ENCODE measurements at places on chromosomes 6 and 20. TPM values are rescaled to one million over a fixed set of nuclear protein-coding genes. Genes with fewer than 3 reads are reported as not detected.

GRCh38 chr20:19344341-19344740, 131.9 kb downstream of the SLC24A3 start:
- peaks cover 15% of the 10 kb centered on the region for H3K27me3 ChIP-seq
- no peak for DNase-seq
- no peaks in the 10 kb centered on the region for H3K36me3 ChIP-seq
- no peak overlapping the region for H3K27ac ChIP-seq
- no peaks in the 10 kb centered on the region for H3K4me1 ChIP-seq

GRCh38 chr6:76774781-76775384, 688.4 kb downstream of the HTR1B start:
- no peak overlapping the region for H3K27ac ChIP-seq
- no peaks in the 10 kb centered on the region for H3K36me3 ChIP-seq
- H3K4me1 ChIP-seq, result no peaks in the 10 kb centered on the region
- no peak overlapping the region for H3K4me3 ChIP-seq
- H3K27me3 ChIP-seq, result no peaks in the 10 kb centered on the region

DNA sequence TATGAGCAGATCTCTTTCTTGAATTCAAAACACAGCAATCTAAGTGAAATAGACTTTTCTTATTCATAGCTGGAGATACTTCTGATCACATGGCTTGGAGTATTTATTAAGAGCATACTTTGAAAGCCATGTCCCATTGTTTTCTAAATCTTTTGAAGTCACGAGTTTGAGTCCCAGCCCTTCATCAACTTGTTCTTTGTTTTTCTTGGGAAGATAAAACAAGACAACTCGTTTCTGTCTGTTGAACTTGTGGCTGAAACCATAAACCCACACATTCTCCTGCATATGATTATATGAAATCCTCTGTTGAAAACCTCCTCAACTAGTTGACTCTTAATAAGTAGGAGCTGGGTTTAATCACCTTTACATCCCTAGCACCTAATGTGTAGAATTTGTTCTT, 3.3 kb downstream of the RNF144B start:
- H3K36me3 ChIP-seq, result no peaks in the 10 kb centered on the region
- H3K4me3 ChIP-seq, result no peak overlapping the region
- DNase-seq, result no peak
- no peak overlapping the region for H3K27ac ChIP-seq
- H3K4me1 ChIP-seq, result peaks cover 22% of the 10 kb centered on the region
- no peaks in the 10 kb centered on the region for H3K27me3 ChIP-seq

The LIN28B gene
- total RNA-seq, result not detected

- no peak overlapping the region for H3K4me3 ChIP-seq
- H3K27me3 ChIP-seq, result peaks cover 5% of the 10 kb centered on the region
- no peak overlapping the region for H3K27ac ChIP-seq
Observed at GRCh38 chr6:21325201-21325856, 268.2 kb upstream of the SOX4 start.

DNA sequence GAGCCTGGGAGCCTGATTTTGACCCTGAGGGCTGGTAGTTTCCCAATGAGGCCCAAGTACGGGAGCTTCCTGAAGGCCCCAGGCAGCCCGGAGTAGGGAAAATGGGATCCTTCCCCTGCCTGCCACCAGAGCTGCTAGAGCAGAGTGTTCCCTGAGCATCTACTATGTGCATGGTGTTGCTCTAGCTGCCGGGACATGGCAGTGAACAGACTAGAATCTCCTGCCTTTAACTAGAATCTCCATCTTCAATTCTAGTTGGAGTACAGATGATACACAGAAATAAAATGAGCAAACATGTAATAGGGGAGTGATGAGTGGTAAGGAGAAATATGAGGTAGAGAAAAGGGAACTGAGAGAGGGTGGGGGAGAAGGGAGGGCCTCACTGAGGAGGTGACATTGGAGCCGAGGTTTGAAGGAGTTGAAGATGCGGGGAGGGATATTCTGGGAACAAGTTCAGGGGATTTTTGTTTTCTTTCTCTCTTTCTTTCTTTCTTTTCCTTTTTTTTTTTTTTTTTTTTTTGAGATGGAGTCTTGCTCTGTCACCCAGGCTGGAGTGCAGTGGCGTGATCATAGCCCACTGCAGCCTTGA, 18.5 kb downstream of the VSTM2L start:
- peaks cover 9% of the 10 kb centered on the region for H3K4me1 ChIP-seq
- no peak overlapping the region for H3K4me3 ChIP-seq
- H3K36me3 ChIP-seq, result no peaks in the 10 kb centered on the region
- DNase-seq, result no peak

DNA sequence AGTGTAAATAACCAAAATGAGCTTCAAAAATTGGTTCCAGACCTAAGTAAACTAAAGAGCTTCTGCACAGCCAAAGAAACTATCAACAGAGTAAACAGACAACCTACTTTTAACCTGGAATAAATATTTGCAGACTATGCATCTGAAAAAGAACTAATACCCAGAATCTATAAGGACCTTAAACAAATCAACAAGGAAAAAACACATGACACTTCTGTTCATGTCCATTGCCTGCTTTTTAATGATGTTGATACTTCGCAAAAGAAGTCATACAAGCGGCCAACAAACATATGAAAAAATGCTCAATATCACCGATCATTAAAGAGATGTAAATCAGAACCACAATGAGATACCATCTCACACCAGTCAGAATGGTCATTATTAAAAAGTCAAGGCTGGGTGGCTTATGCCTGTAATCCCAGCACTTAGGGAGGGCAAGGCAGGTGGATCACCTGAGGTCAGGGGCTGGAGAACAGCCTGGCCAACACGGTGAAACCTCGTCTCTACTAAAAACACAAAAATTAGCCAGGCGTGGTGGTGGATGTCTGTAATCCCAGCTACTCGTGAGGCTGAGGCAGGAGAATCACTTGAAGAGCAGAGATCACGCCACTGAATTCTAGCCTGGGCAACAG, 42.5 kb upstream of the DST start:
- no peaks in the 10 kb centered on the region for H3K36me3 ChIP-seq
- DNase-seq, result no peak
- no peak overlapping the region for H3K27ac ChIP-seq

GRCh38 chr6:16723826-16724225, 37.4 kb downstream of the ATXN1 start:
- no peak for DNase-seq
- H3K36me3 ChIP-seq, result peaks cover 15% of the 10 kb centered on the region
- H3K27ac ChIP-seq, result no peak overlapping the region
- no peak overlapping the region for H3K4me3 ChIP-seq
- peaks cover 23% of the 10 kb centered on the region for H3K4me1 ChIP-seq

The UBD gene
- not detected for total RNA-seq

- H3K27ac ChIP-seq, result no peak overlapping the region
- no peaks in the 10 kb centered on the region for H3K4me1 ChIP-seq
- H3K27me3 ChIP-seq, result no peaks in the 10 kb centered on the region
- no peak for DNase-seq
Observed at GRCh38 chr20:9551808-9552550, 37.6 kb downstream of the LAMP5 start.

- no peak overlapping the region for H3K27ac ChIP-seq
- DNase-seq, result no peak
- H3K4me3 ChIP-seq, result no peak overlapping the region
Observed at GRCh38 chr6:116136373-116136772, 10.4 kb upstream of the COL10A1 start.

- peaks cover 6% of the 10 kb centered on the region for H3K4me1 ChIP-seq
- no peaks in the 10 kb centered on the region for H3K27me3 ChIP-seq
- H3K4me3 ChIP-seq, result no peak overlapping the region
Observed at GRCh38 chr20:3603108-3603507, 60.1 kb downstream of the GFRA4 start.

DNA sequence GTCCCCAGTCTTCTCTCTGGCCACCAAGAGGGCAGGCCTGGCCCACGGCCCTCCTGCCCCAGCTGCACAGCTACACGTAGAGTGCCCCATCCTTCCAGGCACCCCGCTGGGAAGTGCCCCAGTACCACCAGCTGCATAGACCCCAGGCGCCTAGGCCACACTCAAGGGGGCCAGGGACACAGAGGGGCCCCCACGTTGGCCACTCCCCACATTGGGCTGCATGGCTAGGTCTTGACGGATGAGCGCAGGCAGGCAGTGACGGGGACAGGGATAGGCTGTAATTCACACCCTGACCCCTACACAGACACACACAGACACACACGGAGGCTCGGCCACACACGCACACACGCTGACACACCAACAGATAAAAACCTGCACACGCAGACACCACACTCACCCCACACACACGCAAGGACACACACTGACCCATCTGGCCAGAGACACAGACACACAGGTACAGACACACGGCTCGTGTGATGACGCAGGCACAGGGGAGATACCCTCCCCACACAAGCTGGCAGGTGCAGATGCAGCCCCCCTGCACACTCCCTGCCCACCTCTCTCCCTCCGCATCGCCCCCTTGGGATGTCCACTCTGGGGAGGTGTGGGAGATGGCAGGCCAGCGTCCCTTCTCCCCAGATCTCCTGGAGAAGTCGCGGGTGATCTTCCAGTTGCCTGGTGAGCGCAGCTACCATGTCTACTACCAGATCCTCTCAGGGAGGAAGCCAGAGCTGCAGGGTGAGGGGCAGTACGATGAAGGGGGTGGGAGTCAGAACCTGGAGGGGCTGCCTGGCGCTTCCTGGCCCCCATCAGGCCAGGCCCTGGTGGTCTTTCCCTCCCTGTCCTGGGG, 30.0 kb downstream of the MYH7B start:
- H3K36me3 ChIP-seq, result no peaks in the 10 kb centered on the region
- no peak for DNase-seq
- H3K27ac ChIP-seq, result no peak overlapping the region
- peaks cover 2% of the 10 kb centered on the region for H3K4me1 ChIP-seq
- no peak overlapping the region for H3K4me3 ChIP-seq
